GM03348 (cell line): ENCODE measurements at places on chromosomes 3 and 15.
A peak's percentile ranks its signal among the peaks of the same experiment; 100 is the strongest.

DNA sequence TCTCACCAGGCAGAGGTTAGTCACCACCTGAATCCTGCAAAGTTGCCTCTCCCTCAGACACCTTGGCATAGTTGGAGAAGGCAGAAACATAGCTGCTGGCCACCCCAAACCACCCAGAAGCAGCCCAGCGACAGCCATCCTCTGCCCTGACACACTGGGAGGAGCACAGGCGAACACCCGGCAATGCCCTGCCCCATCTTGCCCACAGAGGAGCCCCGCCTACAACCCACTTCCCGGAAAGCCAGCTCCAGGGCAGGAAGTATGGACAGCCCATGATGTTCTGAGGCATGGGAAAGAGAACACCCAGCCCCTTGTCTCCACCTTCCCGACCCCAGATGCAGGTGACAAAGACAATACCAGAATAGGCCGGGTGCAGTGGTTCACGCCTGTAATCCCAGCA is 12.6 kb upstream of the SHISA5 start:
- DNase-seq: no peak

DNA sequence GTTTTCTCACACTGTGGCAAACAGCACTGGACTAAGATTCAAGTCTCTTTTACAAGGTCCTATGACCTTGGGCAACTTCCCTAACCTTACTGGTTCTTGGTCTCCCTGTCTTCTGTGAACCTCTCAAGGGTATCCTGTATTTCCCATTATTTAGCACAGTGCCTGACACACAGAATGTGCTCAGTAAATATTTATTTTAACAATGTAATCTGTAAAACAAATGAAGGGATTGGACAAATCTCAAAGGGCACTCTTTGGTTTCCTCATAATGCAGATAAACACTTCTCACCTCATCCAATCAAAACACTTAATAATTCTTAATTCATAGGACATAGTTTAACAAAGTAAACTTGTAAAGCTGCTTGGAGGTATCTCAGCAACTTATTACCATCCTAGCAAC is 12.8 kb downstream of the NUDT16 start:
- no peak for DNase-seq

DNA sequence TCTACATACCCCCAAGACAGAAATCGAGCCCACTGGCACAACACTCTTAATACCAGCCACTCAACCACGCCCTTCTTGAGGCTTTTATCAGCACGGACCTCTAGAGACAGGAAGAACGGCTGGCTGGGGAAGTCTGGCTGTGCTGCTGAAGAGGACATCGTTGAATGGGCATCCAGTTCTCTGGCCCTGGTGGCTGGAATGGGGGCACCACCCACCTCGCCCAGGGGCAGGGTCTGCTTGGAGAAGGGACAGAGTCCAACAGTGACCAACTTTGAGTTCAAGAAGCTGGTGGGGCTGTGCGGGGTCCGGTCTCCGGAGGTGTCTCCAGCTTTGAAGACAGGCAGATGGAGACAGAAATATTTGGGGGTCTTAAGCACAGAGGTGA is 77.5 kb downstream of the ATP10A start:
- DNase-seq: no peak

DNA sequence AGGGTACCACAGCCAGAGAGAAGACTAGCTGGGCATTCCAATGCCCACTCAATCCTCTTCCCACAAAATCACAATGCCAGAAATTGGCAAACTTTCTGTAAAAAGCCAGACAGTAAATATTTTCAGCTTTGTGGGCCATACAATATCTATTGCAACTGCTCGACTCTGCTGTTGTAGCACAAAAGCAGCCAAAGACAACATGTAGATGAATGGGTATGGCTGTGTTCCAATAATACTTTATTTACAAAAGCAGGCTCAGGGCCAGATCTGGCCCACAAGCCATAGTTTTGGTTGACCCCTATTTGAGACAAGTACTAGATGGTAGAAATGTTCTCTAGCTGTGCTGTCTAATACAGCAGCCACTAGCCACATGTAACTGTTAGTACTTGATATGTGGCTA is 330.9 kb downstream of the ERC2 start:
- DNase-seq: no peak

DNA sequence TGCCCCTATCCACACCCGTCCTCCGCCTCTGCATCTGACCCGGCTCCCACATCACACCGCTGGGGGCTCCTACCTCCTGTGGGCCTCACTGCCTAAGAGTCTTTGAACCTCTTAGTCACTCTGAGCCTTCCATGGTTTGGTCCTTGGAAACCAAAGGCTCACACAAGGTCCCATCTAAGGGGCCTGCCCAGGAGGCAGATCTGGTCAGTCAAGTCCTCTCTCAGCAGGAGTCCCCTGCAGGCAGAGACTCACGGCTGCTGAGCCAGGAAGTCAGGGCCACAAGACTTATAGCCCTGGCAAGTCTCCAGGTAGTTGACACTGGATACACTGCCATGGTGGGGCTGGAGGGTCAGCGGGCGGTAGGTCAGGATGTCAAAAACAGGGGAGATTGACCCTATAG is 31.2 kb upstream of the ALDH1L1 start:
- no peak for DNase-seq

GRCh38 chr3:11717768-11718636 is 74.3 kb upstream of the VGLL4 start:
- peak; percentile 55 for DNase-seq

DNA sequence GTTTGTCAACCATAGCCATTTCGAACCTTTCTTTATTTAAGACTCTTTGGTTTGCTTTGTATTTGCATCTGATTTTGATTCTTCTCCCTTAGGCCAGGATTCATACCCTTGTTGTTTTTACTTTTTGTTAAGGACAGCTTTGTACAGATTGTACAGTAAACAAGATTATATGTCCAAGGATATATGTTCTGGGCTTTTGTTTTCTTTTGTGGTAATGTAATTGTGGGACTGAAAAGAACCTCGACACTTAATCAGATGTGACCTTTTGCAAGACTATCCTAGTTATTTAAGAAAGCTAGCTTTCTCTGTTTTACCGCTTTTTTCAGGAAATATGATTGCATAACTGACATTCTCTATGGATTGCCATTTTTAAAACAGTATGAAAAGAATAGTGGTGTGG is 67.0 kb upstream of the SAMMSON start:
- no peak for DNase-seq

GRCh38 chr3:12868039-12869034 is 27.0 kb upstream of the RPL32 start:
- DNase-seq: peak; percentile 92

DNA sequence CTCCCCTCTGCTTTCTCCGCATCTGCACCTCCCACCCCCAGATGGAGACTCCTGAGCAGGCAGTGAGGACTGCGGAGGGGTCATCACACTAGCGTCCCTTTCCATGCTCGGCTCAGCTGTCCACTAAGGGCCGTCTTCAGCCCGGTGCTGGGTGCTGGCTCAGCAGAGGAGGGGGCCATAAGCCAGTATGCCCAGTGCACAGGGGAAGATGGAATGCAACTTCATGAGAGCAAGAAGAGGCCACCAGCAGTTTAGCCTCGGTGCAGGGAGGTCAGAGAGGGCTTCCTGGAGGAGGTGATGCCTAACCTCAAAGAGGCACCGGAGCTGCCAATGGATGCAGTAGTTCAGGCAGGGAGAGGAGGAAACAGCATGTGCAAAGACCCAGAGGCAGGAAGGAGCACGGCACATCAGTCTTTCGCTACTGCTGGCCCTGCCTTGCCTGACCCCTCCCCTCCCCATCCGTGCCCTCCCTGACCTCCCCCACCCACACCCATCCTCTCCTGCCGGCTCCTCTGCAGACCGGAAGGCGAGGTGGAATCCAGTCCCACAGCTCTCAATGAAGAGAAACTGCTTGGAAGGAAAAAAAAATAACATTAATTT is 15.2 kb upstream of the PLXND1 start:
- DNase-seq: no peak

GRCh38 chr3:187902936-187903335 is 157.7 kb upstream of the BCL6 start:
- DNase-seq: no peak

DNA sequence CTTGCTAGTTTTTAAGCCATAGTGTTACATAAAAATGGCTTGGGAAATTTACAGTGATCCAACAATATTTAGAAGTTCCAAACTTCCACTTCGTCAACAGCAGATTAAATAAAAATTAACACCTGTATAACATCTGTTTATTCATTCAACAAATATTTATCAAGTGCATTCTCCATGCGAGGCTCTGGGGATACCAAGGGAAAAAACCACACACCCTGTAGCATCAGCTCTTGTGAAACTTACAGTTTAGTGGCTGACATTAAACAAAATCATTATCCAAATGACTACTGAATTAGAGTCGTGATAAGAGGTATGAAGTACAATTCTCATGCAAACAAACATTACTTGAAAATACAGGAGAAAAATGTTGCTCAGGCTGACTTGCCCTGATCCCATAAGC is 122.9 kb downstream of the DLG1 start:
- DNase-seq: no peak

DNA sequence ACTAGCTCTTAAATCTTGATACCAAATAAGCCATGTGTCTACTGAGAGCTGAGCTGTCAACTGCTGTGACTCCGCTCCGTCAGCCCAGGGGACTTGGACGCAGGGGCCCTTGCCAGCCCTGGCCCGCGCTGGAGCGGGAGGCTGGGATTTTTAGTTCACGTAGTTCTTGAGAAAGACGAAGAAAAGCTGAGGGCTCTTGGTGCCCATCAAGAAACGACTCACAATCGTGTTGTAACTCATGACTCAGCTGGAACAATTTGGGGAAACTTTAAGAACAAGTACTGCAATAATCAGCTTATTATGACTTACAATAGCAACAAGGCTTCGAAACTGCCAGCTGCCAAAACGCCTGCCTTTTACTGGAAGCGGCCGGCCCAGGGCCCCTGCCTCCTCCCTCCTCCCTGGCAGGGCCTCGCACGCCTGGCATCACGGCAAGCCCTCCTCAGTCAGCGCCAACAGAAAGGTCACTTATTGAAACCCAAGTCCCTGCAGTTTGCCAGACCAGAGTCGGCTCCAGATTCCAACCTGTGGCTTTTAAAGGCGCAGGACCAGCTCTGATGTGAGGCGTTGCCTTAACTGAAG is 60.3 kb downstream of the RGMA start:
- DNase-seq: peak; percentile 89

- no peak for DNase-seq
Measured at GRCh38 chr3:51709675-51710074, 2.8 kb downstream of the GRM2 start.

DNA sequence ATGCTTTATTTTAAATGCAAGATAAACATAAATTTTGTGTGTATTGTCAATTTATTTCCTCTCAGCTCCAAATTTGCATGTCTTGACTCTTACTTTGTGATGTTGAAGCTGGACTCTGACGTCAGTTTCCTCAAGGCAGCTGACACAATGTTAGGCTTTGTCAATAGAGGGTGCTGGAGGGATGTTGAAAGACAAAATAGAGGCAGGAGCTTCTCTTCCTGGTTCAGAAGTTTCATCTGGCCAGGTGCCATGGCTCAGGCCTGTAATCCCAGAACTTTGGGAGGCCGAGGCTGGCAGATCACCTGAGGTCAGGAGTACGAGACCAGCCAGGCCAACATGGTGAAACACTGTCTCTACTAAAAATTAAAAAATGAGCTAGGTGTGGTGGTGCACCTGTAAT is 408.6 kb downstream of the GBE1 start:
- DNase-seq: no peak
